ENCODE measurements at places on chromosomes 16 and 17.

DNA sequence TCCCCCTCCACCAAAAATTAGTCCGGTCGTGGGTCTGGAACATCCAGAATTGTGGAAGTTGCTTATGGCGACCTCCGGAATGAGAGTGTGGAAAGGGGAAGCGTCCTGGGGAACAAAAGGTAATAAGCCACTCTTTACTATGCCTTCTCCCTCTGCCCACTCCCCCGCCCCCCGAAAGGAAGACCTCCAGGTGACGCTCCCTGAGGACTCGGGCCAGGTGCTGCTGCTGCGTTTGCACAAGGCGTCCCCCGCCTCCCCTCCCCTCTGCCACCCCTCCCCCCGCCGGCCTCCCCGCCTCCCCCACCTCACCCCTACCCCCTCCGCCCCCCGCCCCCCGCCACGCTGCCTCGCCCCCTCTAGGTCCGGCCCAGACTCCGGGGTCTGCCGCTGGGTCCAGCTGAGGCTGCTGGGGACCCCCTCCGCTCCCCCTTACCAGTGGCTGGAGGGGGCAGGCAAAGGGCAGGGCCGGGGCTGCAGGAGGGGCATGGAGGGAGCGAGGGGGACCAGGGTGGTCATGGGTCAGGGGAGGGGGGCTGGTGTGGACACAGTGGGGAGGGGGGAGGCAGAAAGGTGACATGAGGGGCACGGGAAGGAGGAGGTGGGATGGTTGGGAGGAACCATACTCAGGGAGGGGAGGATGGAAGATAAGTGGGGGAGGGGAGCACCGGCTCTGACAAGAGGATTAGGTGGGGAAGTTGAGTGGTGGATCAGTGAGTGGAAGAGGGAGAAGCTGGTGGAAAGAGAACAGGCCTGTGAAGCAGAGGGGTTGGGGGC lies 23.6 kb downstream of the ALOX12B start:
- DNase-seq = no peak

DNA sequence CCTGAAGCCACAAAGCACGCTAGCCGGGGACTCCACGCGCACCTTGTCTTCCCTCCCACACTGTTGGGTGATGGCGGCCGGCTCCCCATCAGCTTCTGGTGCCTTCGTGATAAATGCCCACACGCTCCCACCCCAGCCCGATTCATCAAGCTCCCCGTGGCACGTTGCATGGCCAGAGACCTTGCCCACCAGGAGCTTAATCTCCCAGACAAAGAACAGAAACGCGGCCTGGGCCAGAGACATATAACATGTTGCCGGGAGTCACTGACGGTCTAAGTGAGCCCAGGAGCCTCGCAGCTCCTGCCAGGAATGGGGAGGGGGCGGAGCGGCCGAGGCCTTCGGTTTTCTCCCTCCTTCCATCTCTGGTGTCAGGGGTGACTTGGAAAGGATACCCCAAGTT lies 93.1 kb downstream of the SDK2 start:
- no peak for DNase-seq

GRCh38 chr16:27516365-27516764 lies 33.3 kb downstream of the GTF3C1 start:
- DNase-seq = no peak

- DNase-seq = no peak
Observed at GRCh38 chr16:66050991-66051390, 315.5 kb upstream of the CDH5 start.

DNA sequence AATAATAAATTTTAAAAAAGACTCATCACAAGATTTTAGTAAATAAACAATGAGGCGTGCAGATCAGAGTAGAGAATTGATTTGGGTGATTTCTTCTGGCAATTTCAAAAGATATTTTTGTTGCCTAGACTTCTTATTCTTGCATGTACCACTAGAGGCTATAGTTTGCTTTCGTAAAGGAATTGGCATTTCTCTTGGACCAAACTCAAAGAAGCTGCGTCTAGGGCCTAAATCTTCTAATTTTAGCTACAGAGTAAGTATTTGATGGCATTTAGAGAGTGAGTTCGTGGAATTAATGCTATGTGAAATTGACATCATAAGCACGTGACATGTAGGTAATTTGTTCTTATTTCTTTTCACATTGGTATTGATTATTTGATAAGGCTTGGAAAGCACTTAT lies 24.4 kb upstream of the ABCC11 start:
- DNase-seq = no peak

- DNase-seq = no peak
Observed at GRCh38 chr17:20702692-20703091, 123.2 kb downstream of the CDRT15L2 start.

DNA sequence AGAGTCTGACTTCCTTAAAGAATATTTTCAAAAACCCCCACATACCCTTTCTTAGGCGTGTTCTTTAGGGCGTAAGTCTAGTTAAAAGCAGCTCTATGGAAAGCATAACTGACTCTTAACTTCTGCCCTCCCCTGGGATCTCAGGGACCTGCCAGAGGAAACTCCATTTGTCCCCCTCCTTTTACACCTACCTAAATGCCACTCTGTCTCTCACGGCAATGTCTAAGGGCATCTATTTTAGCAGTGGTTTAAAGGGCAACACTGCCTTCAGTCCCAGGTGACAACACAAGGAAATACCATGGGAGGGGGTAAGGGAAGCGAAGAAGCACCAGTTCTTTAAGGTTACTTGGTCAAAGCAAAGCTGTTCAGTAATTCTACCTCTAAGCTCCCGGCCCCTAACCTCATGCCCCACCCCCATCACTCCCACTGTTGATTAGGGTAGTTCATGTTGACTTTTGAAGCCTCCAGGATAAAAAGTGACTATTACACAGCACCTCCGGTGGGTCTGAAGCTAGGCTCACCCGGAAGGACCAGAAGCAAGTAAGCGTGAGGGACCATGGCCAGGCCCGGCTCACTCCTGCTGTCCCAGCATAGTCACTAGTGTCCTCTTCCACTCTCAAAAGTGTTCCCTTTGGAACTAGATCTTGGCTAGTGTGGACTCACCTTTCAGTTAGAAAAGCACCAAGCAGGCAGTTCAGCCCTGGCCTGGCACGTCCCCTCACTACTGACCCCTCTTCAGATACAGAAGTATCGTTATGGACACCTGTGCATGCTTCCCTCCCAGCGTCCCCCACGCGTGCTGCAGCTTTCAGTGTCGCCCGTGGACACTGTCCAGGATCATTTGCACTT lies 47.1 kb downstream of the CYTH1 start:
- DNase-seq = no peak

DNA sequence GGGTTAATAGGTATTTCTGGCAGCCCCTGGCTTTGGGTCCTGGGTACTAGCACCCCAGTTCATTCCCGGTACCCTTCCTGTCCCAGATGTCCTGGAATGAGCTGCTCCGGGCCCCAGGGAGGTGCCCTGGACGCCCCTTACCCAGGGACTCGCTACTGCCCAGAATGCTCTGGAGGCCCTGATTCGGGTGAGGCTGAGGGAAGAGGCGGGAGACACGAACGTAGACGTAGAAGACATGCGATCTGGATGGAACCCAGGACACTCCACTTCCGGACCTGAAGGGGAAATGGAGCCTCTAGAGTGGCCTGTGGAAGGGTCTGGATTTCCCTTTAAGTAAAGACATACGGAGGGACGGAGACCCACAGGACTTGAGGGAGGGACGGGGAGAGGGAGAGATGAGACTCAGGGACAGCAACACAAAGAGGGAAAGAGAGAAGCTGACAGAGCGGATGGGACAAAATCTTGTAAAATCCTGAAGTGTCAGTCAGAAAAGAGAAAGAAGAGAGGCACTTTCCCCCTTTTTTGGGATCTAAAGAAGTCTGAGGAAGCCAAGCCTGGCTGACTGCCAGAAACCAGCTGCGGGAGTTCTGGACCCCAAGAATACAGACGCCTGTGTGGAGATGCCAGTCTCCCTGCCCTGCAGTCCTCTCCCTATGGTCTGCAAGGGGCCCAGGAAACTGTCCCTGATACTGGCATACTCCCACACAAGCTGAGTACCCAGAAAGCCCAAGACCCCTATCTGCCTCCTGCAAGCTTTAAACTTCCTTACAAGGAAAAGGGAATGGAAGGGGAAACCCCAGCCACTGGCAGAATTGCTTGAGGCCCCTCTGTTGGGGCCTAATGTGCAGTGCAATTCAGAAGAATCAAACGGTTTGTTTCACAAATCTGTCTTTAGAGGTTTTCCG lies 1.0 kb upstream of the HOXB13 start:
- no peak for DNase-seq

DNA sequence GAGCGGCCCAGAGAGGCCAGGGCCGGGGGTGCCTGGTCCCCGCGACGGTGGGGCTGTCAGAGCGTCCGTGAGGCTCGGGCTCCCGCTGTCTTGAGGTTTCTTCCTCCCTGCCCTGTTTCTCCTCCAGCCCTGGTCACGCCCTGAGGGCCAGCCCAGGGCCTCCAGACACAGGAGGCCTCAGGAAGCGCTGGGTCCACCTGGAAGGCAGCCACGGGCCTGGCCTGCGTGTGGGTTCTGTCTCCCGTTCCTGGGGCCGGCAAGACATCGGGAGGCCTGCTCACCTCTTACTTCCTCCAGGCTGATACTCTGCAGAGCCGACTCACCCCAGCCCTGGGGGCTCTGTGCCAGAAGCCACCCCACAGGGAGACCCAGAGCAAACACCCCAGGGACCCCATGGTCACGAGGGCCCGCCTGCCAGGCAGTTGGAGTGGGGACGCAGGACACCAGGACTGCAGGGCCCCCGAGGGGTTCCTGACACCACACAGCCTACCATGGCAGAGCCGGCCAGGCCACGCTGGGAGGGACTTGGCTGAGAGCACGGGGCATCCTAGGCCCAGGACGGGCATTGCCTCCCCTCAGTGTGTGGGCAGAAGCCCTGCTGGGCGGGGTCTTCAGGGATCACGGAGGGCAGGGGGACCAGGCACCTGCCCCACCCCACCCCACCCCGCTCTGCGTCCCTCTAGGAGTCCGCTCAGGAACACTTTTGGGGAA lies 18.9 kb upstream of the CACNA1H start:
- no peak for DNase-seq

GRCh38 chr17:3695723-3696411 lies at the start of gene P2RX5:
P2RX5 (minus strand) TSS chr17:3696155; CDS start chr17:3696005, 150 bp downstream.
- DNase-seq = peak; percentile 28

GRCh38 chr16:83689385-83689831 lies 118.4 kb upstream of the HSBP1 start:
- peak; percentile 81 for DNase-seq

DNA sequence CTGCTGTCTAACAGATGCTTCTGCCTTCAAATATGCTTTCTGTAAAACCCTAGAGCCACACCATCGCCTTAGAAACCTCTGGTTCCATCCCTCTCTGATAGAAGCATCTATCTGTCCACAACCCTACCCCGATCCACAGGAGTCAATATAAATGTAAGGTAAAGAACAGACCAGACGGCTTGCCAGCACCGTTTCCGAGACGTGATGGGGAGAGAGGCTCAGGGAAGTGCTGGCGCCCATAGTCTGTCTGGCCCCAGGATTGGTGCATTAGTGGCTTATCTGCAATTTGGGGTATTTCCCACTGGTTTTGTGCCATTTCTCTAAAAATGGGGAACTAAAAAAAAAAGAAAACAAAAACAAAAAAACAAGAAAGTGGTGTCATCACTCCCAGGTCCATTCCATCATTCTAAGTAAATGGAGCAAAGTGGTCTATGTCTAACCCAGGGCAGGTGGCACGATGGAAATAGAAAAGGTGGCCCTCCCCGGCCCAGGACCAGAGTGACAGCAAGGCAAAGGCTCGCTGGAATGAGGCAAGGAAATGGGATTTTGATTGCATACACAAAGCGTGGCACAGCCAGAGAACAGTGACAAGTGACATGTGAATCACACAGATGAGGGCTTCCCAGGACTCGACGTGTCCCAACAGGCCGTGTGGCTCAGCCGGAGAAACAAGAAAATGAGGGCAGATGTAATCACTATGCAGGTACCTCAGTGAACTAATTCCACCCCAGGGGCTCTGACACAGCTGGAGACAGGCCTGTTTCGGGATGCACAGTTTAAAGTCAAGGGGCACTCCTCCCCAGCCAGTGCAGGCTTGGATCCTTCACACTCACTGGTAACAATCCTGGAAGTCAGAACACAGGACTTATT lies 125.6 kb downstream of the GAS7 start:
- DNase-seq = no peak

DNA sequence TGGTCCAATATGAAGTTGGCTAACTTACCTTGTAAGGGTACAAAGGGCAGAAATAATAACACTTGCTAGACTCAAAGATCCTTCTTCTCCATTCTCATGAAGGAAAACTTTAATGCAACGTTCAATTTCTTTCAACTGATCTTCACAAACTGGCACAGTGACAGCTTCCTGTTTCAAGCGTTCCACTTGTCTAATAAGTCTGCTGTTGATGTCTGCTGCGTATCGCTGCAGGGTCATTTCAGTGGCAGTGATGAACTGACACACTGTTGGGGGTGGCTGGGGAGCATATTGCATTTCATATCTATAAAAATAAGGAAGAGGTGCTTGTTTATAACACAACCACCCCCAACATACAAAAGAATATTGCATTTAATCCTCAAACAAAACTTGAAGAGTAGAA lies 33.5 kb upstream of the ARL6IP1 start:
- DNase-seq = no peak

- peak; percentile 87 for DNase-seq
Observed at GRCh38 chr16:641326-642188, at the start of gene MCRIP2. MCRIP2 (plus strand) TSS chr16:641828; CDS start chr16:641992, 164 bp downstream.

GRCh38 chr17:13140750-13141149 lies 122.9 kb upstream of the ELAC2 start:
- no peak for DNase-seq

All from inflammatory macrophage treated with lipopolysaccharide for 4 hours (primary cell).